ENCODE measurements at places on chromosomes 7 and 10.
A peak's percentile ranks its signal among the peaks of the same experiment; 100 is the strongest.

DNA sequence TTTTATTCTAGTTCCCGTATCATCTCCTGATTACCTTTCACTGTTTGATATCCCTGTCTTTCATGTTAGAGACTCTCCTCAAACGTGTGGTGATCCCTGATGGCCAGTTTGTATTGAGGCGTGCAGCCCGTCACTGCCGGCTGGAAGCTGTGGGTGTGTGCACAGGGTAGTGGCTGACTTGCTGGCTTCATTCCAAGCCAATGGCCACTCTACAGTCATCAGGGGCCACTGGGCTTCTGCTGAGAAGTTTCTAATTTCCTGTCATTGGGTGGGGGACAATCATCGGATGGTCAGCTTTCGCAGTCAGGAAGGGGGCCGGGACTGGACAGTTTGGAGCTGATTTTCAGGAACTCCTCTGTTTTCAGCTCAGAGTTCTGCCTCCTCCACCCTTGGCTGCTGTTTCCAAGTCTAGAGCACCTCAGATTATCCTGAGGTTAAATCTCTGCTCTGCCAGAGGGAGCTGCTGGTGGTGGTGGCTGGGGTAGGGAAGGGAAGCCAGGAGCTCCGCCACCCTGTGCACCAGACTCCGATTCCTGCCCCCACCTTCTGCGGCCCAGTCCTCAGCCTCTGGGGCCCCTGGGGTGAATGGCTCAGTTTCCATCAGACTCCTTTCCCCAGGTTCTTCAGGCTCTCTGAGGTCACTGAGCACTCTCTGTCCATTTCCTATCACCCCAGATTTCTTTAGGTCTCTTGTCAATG, 34.9 kb downstream of the BAIAP2L1 start:
- DNase-seq, result no peak

DNA sequence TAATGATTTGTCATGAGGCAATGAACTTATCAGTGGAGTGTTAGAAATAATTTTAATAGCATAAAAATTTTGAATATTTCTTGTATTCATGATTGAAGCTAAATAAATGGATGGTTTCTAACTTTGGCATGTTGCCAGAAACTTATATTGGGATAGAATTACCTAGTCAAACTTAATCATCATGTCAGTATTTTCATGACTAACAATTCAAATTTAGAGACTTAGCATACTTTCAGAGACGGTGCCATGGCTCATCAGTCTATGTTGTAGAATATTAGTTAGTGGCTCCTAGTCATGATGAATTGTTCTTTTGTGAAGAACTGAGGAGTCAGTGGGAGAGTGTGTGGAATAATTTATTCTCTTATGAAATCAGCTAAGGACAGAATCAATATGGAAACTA, 599.6 kb upstream of the POT1 start:
- DNase-seq, result no peak

- DNase-seq, result no peak
These were observed 136.9 kb downstream of the SLIT1 start for GRCh38 chr10:97048649-97049427.

- no peak for DNase-seq
These were observed 106.8 kb downstream of the POLL start for GRCh38 chr10:101481256-101481655.

DNA sequence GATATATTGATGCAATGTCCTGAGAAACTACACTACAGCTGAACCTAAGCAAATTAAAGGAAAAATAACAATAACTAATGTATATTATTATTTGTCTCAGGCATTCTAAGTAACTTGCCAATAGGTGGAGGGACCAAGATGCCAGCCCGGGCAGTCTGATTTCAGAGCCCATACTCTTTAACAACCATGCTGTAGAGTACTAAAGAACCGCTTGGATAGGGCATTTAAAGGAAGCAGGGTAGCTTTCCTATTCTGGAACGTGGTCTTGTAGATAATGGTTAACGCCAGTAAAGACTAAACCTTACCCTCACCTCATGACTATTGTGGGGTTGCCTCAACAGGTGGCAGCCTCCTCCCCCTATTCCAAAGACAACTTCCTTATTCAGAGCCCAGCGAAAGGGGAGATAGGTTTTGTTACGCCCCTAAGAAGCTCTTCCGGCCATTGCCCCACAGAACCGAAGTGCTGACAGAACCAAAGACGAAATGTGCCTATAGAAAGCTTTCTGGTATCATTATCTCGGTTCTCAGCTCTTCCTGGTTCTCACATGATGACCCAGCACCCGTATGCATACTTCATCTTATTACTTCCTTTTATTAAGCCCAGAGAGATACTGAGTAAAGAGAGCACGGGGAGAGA, 707 bp upstream of the C1GALT1 start:
- peak; percentile 78 for DNase-seq

Data from suppressor macrophage treated with lipopolysaccharide for 1 hour (primary cell).